ENCODE measurements at places on chromosomes 6 and 20. TPM values are rescaled to one million over a fixed set of nuclear protein-coding genes. Genes with fewer than 3 reads are reported as not detected.

Gene LPIN3
- 213 TPM for total RNA-seq

Gene DEFB132
- not detected for total RNA-seq

Gene LRRN4
- total RNA-seq: not detected

DNA sequence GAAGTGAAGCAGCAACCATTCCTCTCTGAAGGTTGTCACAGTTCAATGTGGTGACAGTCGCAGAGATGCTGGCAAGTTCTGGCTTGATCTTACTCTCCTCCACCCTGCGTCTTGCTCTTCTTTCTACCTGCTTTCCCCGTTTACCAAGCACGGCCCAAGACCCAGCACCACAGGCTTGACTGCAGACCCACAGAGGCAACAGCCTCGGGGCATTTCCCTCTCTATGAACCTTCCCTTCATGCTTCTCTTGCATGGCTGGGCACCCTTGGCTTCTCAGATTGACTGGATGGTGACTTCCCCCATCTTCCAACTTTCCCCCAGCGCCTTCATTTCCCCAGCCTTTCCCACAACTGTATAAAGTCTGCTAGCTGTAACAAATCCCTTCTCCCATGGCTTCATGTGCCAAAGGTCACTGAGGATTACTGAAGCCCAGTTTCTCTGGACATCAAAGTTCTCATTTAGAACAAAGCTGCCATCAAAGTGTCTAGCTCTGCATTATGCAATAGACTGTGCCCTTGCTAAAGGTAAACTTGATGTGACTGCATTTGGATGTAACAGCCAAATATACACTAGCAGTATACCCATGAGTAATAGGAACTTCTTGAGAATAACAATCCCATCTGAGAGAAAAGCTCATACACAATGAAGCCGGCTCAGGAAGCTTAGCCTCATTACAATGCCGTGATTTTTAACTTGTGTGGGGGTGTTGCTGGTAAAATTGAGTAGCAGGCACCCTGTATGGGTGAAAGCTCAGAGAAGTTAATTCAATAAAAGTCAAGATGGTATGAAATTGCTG lies 723.1 kb upstream of the FLRT3 start:
- no peak overlapping the region for H3K27ac ChIP-seq
- H3K4me3 ChIP-seq: no peak overlapping the region
- H3K27me3 ChIP-seq: no peaks in the 10 kb centered on the region
- H3K4me1 ChIP-seq: peaks cover 11% of the 10 kb centered on the region
- no peaks in the 10 kb centered on the region for H3K36me3 ChIP-seq

- H3K27me3 ChIP-seq: no peaks in the 10 kb centered on the region
- DNase-seq: no peak
- H3K4me3 ChIP-seq: no peak overlapping the region
- H3K36me3 ChIP-seq: no peaks in the 10 kb centered on the region
- H3K27ac ChIP-seq: peak overlapping the region; percentile 84
- H3K4me1 ChIP-seq: peaks cover 16% of the 10 kb centered on the region
Observed at GRCh38 chr6:111973927-111974639, 79.8 kb upstream of the CCN6 start.

DNA sequence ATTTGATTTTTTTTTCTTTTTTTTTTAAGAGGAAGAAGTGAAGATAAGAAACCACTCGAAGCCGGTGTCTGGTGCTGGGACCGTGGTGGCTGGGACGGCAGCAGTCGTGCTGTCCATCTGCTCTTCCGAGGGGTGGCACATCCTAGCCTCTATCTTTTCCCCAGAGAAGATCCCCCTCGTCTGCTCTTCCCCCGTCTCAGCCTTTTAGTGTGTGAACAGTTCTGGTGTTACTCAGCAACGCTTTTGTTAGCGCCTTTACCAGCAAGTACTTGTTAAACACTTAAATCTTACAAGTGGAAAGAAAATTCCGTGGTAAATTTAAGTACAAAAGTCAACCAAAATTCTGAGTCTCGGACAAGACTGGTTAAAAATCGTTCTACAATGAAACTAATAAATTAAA lies 90.1 kb downstream of the RSPH3 start:
- H3K4me1 ChIP-seq: peaks cover 21% of the 10 kb centered on the region
- no peaks in the 10 kb centered on the region for H3K27me3 ChIP-seq
- no peaks in the 10 kb centered on the region for H3K36me3 ChIP-seq
- H3K27ac ChIP-seq: no peak overlapping the region

DNA sequence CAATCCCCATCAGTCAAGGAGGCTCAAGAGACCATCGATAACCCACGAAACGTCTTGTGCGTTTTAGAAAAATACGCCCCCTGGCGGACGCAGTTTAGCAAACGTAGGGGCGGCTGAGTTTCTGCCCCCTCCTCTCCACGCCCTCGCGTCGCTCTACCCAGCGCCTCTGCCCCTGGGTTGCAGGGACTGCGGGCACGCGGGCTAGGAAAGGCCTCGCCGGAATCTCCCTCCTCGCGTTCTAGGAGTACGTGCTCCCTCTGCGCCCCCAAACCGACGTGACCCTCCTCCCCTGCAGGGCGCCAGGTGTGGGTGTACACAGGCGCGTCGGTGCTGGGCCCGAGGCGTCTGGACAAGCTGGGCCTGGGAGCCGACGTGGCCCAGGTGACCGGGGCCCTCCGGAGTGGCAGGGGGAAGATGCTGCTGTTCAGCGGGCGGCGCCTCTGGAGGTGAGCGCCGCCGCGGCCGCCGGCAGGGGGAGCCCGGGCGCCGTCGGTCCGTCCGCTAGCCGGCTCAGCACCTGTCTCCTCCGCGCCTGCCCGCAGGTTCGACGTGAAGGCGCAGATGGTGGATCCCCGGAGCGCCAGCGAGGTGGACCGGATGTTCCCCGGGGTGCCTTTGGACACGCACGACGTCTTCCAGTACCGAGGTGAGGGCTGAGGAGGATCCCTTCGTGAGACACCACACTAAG lies 5.3 kb downstream of the MMP9 start:
- peaks cover 74% of the 10 kb centered on the region for H3K27me3 ChIP-seq
- DNase-seq: no peak
- H3K4me3 ChIP-seq: no peak overlapping the region
- H3K36me3 ChIP-seq: no peaks in the 10 kb centered on the region
- H3K4me1 ChIP-seq: peaks cover 18% of the 10 kb centered on the region

DNA sequence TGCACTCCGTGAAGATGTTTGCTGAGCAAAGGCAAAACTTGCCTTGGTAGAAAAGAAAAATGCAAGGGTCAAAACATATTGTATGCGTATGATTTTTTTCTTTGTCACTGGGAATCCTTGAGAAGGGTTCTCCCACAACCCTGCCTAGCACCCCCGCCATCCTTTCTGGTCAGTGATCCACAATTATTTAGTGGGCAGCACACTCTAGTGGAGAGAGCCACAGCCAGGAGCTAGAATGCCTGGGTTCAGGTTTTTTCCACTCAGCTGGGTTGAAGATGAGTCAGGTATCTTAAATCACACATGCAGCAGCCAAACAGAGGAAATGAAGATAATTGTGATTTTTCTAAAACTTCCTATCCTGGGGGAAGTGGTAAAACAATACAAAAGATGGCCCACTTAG lies 243.1 kb downstream of the PKHD1 start:
- H3K27ac ChIP-seq: no peak overlapping the region
- H3K36me3 ChIP-seq: no peaks in the 10 kb centered on the region
- H3K27me3 ChIP-seq: no peaks in the 10 kb centered on the region

- no peak overlapping the region for H3K27ac ChIP-seq
- H3K27me3 ChIP-seq: no peaks in the 10 kb centered on the region
- H3K4me3 ChIP-seq: no peak overlapping the region
- no peak for DNase-seq
- H3K36me3 ChIP-seq: no peaks in the 10 kb centered on the region
- H3K4me1 ChIP-seq: peaks cover 5% of the 10 kb centered on the region
Observed at GRCh38 chr6:81843302-81843701, 90.8 kb upstream of the TENT5A start.
